SIG-M5 (cell line): ENCODE measurements at places on chromosomes 4 and X.

GRCh38 chr4:183940864-183941263 lies 35.8 kb downstream of the STOX2 start:
- DNase-seq, result no peak

- DNase-seq, result no peak
Observed at GRCh38 chr4:80948141-80948540, 82.4 kb upstream of the BMP3 start.

DNA sequence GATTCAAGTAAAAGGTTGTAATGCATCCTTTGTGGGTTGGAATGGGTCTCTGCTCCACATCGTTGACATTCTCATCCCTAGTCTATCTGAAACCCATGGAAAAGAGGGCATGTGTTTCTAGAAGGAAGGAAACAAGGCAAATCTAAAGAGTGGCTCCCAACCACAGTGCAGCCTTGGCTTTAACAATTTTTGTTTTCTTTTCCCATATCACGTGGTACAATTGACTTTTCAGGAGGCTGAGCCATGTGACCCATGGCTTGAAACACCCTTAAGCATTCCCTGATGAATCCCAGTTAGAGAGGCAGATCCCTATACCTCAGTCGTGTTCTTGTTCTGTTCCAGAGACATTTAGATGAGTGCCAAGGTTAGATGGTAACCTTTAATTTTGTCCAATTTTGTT lies 12.8 kb downstream of the DCUN1D4 start:
- no peak for DNase-seq

GRCh38 chrX:53283567-53283966 lies 2.2 kb upstream of the IQSEC2 start:
- no peak for DNase-seq

- DNase-seq, result no peak
Observed at GRCh38 chrX:15672881-15673280, 8.3 kb upstream of the CLTRN start.

DNA sequence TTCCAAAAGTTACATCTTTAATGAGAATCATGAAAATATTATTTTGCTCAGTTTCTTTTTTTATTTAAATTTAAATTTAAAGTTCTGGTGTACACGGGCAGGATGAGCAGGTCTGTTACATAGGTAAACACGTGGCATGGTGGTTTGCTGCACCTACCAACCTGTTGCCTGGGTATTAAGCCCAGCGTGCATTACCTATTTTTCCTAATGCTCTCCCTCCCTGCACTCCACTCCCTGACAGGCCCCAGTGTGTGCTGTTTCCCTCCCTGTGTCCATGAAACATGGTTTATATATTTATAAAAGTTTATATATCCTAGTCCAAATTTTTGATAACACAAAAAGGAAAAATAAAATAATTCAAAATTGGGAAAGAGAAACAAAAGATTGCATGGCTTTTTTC lies 4.0 kb downstream of the AFP start:
- DNase-seq, result no peak

DNA sequence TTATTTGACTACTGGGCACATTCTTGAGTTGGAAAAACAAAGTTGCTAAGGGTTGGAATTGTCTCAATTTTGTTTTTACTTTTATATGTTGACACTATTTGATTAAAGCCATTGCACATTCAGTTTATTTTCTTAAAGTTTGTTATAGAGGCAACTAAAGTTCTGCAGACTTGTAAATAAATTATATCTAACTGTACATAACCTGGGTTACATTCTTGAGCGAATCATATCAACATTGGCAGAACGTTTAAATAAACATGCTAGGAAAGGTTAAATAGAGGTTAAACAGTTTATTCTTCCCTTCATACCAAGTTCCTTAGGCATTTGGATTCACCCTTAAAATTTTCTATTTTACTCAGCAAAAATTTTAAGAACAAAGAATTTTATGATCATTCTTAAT lies 74.5 kb downstream of the UCHL1 start:
- DNase-seq, result no peak

DNA sequence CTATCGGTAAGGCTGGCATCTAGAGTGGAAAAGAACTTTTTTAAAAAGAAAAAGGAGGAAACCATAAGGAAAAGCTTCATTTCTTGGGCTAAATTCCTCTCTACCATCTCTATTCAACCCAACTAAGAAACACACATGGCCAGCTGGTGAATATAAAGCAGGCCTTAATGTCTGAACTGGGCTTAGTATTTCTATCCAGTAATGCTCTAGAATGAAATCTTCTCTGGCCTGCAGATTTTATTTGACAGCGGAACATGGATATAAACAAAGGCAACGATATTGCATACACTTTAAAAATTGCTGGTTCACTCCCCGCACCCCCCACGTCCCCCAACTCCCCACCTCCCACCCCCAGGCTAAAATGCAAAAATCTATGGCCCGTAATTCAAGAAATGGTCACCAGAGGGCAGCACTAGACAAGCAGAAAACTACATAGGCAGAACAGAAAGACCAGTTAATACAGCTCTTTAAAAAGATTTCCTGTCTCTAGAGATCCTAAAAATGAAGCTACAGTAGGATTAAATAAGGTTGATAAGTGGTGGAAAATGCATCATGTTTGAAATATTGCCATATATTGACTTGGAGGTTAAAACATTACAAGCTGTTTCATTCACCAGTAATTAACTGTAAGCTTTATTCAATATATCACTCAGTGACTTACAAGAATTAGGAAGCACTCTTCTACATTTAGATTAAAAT lies 155.2 kb upstream of the GALNT7 start:
- DNase-seq, result no peak

- no peak for DNase-seq
Observed at GRCh38 chr4:7806338-7807090, 133.1 kb downstream of the AFAP1 start.
